RWPE1 (cell line): ENCODE measurements at places on chromosomes 11 and 22.
A peak's percentile ranks its signal among the peaks of the same experiment; 100 is the strongest.

DNA sequence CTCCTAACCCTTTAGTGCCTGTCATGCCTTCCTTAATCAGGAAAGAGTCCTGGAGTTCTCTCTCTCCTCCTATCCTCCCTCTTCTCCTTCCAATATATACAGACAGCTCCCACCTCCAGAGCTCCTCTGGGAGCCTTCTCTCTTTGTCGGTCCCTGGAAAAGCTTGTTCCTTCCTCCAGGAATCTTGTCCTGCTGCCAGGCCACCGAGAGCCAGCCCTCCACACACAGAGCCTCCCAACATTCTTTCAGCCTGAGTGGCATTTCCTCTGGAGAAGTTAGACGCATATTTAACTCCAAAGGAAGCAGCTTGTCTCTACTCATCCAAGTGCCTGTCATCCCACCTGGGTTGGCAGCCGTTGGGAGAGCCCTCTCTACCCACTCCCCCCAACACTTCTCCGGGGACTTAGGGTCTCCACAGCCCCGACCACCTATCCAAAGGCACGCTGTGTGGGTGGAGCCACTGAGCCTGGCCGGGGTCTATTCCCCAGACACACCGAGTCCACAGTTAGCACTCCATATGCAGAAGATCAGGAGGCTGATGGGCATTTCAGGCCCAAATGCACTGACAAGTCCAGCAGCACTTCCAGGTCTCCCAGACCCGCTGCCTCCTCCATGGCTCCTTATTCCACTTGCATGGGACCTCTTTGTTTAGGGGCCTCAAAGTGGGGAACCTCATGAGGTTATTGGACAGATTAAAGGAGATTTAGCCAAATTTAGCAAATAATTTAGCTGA lies 31.1 kb downstream of the DKK3 start:
- DNase-seq: peak; percentile 85

DNA sequence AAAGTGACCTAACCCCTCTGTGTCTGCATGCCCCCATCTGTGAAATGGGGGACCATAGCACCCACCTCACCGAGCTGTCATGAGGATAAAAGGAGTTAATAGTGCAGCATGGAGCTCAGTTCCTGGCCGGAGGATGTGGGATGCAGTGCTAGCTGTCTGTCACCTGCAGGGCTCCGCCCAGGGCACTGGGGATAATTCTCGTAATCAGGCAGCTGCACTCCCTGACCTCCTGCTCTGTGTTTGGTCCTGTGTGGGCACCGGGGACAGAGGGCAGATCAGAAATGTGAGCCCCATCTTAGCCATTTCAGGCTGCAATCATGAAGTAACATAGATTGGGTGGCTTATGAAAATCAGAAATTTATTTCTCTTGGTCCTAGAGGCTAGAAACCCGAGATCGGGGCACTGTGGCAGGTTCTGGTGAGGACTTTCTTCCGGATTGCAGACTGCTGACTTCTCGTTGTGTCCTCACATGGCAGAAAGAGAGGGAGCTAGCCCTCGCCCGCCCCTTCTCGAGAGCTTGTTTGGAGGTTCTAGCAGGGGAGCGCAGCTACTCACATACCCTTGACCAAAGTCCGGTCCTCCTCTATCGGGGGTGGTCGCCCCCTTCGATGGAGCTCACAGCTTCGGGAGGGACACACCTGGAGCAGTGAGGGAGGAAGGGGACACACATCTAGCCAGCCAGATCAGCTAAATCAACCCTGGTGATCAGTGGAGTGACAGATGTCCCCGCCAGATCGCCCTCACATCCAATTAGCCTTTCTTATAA lies 3.2 kb downstream of the KCTD17 start:
- no peak for DNase-seq

DNA sequence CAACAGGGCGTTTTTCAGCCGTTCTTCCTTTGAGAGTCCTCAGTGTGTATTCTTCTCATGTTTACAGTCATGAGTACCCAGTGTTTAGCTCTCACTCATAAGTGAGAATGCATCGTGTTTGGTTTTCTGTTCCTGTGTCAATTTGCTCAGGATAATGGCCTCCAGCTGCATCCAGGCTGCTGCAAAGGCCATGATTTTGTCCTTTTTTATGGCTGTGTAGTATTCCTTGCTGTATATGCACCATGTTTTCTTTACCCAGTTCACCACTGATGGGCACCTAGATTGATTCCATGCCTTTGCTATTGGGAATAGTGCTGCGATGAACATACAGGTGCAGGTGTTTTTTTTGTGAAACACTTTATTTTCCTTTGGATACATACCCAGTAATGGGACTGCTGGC lies 23.5 kb downstream of the B3GAT1 start:
- DNase-seq: no peak

GRCh38 chr22:44118645-44119315 lies 61.9 kb upstream of the PARVG start:
- DNase-seq: no peak

GRCh38 chr11:94017446-94017845 lies 3.7 kb upstream of the HEPHL1 start:
- no peak for DNase-seq

DNA sequence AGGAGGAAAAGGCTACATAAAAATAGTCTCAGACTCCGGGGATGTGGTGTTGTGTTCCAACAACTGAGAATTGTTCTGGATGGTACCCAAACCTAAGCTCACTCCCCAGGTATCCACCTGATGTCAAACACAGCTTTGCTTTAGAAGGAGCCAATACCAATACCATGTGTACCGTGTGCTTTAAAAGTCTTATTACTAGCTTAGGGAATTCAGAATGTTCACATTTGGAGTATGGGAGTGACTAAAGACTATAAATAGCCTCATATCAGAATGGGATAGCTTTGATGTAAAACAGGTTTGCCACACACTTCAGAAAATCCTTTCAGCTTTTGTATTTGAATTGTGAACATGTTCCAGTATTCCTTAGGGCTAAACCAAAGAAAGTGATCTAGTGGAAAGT lies 248.7 kb upstream of the ARHGAP42 start:
- DNase-seq: no peak

GRCh38 chr22:50189849-50190181 lies 4.1 kb downstream of the TRABD start:
- DNase-seq: no peak

GRCh38 chr11:85164743-85165142 lies 462.4 kb downstream of the DLG2 start:
- no peak for DNase-seq

- no peak for DNase-seq
Measured at GRCh38 chr11:7648264-7648663, 25.0 kb downstream of the CYB5R2 start.

- DNase-seq: peak; percentile 29
Measured at GRCh38 chr11:29293825-29294224, 723.0 kb downstream of the KCNA4 start.

DNA sequence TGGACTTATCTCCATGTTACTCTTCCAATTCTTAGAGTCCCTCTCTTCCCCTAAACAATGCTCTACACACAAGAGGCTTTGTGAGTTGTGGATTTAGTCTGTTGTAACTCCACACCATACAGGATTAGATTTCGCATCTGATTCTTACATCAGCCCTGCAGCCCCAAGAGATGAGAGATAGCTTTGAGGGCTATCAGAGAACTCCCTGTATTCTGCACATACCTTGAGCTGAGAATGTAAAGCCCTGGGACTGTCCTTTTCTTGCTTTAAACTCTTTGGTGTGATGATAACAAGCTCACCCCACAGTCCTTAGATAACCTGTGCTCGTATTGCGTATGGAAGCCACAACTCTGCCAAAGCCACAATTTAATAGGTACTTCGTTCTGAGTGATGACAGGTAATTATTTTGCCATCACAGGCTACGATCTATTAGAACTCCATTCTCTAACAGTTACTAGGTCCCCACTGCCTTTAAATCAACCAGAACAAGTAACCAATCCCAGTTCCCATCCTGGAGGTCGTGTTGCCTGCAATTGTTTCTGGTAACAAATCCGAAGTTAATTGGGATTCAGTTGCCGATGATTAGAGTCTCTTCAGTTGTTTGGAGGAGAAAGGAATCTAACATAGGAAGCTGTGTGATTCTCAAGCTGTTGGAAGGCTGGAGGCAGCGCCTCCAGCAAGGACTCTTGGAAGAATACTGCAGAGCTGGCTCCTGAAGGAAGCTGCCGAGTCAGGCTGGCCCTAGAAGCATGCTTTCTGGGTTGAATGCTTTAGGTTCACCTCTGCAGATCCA lies 1.3 kb upstream of the PARVG start:
- no peak for DNase-seq

DNA sequence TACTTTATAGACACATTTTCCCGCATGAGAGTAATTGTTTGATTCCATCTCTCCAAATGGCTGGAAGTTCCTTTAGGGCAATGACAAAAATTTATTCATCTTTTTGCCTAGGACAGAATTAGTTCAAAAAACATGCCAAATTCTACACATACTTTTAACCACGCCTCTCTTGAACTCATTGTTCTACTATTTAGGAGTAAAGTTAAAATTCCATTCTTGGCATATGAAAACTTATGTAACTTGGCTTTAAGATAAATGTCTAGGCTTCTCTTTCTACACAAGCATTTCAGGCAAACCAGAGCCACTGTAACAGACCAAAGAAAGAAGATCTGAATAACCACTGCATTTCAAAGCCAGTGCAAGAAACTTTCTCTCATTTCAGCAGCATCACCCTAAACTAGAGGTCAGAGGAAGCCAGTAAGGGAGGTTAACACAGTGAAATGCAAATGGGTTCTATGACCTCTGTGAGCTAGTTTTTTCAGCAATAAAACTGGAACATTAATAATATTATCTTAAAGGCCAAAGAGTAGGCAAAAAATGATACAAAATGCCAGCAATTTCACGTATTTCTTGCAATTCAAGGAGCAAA lies 73.0 kb downstream of the RSF1 start:
- DNase-seq: no peak

GRCh38 chr11:13276454-13276831 lies 1.1 kb upstream of the BMAL1 start:
- DNase-seq: peak; percentile 3
